ENCODE measurements at places on chromosomes 2 and 18.

DNA sequence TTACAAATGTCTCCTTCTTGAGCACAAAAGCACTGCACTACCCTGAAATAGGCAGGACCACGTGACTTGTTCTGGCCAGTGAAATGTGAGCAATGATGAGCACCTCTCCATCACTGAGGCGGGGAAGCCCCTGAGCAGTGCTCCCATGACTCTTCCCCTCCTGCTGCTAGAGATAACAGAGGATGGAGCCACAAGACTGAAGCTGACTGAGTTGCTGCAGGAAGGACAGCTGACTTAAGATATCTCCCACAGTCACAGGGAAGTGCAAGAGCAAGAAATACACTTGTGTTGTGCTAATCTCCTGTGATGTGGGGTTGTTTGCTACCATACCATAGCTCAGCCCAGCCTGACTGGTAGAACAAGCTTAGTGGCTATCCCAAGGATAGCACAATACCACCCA, 38.7 kb downstream of the STK39 start:
- no peak for DNase-seq

- DNase-seq = no peak
Measured at GRCh38 chr2:96374211-96374951, 38.8 kb downstream of the NCAPH start.

DNA sequence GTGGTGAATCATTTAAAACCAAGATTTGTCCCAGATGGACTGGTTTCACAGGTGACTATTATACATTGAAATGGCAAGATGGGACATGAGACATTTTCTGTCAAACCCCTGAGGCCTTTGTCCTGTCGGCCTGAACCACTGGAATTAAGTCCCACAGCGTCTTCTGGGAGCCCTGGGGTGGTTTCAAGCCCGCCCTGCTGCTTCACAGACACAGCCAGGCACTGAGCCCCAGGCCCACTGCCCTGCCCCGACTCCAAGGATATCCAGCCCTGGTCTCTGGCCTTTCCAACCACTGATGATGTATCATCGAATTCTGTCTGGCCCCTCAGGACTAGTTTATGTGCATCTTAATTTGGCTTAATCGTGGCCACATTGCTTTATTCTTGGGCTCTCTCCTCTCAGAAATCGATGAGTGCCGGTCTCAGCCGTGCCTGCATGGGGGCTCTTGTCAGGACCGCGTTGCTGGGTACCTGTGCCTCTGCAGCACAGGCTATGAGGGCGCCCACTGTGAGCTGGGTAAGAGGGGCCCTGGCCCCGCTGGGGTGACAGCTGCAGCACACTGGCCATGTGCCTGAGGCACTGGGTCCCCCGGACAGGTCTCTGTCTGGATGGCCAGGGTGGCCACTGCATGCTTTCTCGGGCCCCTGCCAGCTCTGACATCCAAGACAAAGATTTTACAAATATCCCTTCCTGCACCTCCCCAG, 39.5 kb downstream of the MTERF4 start:
- DNase-seq = no peak

- DNase-seq = no peak
Measured at GRCh38 chr2:86525421-86526340, 37.6 kb downstream of the CHMP3 start.

- no peak for DNase-seq
Measured at GRCh38 chr2:73258186-73258912, 24.2 kb downstream of the CCT7 start.

DNA sequence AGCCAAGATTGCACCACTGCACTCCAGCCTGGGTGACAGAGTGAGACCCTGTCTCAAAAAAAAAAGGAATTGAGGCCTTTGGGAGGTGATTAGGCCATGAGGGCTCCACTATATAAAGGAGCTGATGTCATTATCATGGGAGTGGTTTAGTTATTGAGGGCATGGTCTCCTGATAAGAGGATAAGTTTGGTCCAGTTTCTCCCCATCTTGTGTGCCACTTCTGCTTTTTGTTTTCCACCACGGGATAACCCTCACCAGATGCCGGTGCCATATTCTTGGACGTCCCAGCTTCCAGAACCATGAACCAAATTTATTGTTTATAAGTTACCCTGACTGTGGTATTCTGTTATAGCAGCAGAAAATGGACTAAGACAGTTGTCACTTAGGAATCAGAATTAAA, 125.8 kb downstream of the C1D start:
- no peak for DNase-seq

GRCh38 chr2:227834423-227834822, 20.8 kb downstream of the CCL20 start:
- no peak for DNase-seq

DNA sequence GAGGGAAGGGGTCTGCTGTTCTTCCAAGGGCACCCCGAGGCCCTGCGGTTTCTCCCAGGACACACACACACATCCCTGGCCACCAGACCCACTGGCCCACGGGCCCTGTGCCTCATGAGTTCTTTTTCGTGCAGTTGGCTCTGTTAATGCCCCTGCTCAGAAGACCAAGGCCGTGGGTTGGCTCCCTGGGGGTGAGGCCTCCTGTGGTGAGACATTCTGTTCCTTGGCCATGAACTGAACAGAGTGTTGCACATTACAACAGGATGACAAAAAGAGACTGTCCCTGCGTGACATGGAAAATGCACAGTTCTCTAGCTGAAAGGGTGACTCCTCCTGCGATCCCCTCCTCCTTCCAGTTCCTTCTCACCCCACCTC, 30.7 kb downstream of the SH2D6 start:
- no peak for DNase-seq

DNA sequence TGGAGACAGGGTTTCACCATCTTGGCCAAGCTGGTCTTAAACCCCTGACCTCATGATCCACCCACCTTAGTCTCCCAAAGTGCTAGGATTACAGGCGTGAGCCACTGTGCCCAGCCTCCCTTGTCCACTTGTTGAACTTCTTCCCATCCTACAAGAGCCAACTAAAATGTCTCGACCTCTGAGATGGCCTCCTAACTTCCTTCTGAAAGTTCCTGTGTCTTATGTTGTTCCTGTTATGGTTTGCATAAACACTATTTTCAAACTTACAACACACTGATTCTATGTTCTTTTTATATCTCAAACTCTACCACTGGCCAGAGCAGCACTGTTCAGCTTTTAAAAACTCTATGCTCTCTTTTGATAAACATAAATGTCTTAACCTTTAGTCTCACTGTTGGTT, 63.3 kb upstream of the UGP2 start:
- DNase-seq = no peak

DNA sequence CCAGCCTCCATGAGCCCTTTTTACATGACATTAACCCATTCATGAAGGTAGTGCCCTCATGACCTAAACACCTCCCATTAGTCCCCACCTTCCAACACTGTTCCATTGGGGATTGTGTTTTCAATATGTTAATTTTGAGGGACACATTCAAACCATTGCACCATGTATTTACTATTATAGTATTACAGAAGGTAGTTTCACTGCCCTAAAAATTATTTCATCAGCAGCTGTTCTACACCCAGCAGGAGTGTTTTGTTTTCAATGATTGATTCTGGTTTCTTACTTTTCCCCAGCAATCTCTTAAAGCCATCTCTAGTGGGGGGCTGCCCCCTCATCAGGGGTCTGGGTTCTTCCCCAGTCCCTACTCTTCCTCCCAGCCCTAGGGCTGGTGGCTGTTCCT, 71.9 kb downstream of the CERS6 start:
- no peak for DNase-seq

DNA sequence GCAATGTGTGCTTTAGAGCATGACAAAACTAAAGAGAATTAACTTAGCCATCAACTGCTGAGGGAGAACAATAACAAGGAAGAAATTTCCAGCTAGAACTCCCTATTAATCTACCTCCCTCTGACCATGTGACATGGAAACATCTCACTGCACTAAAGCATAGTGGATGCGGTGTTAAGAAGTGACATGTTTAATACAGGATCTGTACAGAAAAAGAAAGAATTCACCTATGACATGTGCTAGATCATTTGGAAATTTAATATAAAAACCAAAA, 202.3 kb upstream of the KLHL14 start:
- DNase-seq = no peak

DNA sequence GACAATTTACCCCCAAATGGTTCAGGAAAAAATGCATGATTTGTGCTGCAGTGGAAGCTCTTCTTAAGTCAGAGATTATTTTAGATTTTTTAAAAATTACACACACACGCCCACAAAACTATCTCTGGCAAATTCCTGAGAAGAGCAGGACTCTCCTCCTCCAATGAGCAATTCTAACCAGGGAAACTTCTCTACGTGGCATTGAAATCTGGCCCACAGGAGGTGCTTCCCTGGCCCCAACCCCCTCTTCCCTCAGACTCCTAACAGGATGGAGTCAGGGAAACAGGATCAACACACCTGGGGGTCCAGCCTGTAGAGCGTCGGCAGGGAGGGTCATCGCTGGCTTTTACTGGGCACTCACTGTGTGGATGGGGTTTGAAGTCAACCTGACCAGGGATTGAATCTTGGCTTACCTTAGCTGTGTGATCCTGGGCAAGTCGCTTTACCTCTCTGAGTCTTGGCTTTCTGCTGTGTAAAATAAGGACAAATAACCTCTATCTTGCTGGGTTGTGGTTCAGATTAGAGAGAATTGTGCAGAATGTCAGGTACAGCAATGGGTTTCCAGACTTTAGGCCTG, 65.4 kb upstream of the ASAP2 start:
- no peak for DNase-seq

Measured in CD4-positive, alpha-beta T cell treated with Interleukin-17A for 4 hours (primary cell).